ENCODE measurements at places on chromosomes 6 and 20.

- no peak for DNase-seq
These were observed 226.8 kb upstream of the SGK1 start for GRCh38 chr6:134544737-134545136.

DNA sequence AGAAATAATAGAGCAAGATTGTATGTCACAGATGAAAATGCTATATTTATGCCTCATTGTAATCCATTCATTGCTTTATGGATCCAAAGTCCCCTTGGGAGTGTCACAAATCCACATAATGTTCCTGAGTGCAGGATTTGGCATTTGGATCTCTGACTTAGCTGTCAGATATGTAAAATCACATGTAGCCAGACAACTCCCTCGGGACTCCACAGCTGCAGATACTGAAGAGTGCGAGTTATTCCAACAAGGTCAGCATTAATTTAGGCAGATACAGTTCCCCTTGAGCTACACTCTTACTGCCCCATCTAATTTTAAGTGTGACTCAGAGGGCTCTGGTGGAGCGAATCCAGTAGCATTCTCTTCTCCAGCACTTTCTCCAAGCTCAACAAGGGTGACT lies 433.2 kb downstream of the CD83 start:
- DNase-seq: no peak

DNA sequence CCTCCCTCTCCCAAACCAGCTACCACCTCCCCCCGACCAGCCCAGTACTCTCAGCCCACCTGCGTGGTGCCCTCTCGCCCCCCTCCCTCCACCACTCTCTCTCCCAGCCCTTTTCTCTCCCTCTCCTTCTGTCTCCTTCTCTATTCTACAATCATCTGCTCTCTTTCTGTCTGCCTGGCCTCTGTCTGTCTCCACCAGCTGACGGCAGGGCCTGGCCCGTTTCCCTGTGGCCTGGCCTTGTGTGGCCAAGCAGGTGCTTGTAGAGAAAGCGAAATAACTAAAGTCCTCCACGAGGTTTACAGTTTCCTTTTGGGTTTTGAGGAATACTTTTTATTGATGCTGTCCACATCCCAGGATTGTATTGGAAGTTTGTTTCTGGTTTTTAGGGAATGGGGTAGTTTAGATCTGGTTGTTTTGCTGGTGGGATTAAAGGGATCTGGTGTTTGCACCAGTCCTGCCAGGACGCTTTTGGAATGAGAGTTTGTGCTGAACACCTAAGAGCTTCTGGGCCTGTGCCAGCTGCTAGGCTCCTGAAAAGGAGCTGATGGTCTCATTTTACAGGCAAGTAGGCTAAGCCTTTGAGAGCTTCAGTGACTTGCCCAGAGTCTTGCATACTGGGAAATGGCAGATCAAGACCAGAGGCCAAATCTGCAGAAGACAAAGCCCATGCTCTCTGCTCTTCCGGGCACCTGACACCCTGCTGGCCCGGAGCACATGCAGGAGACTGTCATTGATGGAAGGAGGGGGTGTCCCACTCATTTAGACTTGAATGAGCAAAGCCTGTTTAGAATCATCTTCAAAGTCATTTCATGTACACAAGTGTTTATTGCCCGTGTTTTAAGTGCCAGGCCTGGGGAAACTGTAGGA lies 161.7 kb downstream of the SYCP2 start:
- DNase-seq: peak; percentile 96

GRCh38 chr20:44133424-44133823 lies 53.6 kb downstream of the JPH2 start:
- no peak for DNase-seq

DNA sequence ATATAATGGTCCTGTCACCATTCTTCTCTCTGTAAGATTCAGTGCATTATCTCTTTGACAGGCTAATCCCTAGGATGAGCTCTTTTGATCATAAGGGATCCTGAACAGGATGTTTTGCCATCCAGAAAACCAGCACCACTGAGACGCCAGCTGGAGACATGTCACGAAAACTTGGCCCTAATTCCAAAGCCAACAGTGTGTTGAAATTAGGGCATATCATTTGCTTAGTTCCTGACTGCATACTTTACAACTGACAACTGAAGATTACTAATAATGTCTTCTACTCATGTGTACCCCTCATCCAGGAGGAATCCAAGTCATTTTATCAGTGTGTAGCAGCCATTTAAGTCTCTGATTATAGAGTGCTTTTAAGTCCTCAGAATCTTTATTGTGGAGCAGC lies 243.6 kb downstream of the KCNQ5 start:
- no peak for DNase-seq
